Activated CD4-positive, alpha-beta T cell treated with anti-CD3 and anti-CD28 coated beads, Interleukin-2, amount 50 U/mL, for 1 hour (primary cell): ENCODE measurements at places on chromosomes 4 and X.

DNA sequence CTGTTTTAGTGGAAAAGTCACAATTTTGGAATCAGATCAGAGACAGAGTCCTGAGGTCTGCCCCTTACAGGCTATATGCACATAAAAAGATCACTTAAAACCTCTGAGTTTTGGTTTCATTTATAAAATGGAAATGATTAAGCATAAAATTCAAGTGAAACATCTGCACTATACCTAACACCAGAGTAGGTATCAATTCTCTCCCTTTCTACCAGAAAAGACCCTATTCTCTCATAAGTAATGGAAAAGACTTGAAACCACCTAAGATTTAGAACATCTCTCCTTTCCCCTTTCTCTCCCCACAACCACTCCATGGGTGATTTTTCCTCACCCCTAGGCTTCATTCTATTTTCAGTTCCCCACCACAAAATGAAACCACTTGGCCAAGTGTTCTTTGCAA, 907 bp downstream of the LHFPL1 start:
- no peak for DNase-seq

- DNase-seq = no peak
Measured at GRCh38 chr4:74447636-74448233, 2.8 kb downstream of the AREG start.

GRCh38 chrX:132671229-132671641, 182.4 kb upstream of the MBNL3 start:
- DNase-seq = no peak

- no peak for DNase-seq
Measured at GRCh38 chr4:45713996-45714395, 409.9 kb downstream of the GABRG1 start.

DNA sequence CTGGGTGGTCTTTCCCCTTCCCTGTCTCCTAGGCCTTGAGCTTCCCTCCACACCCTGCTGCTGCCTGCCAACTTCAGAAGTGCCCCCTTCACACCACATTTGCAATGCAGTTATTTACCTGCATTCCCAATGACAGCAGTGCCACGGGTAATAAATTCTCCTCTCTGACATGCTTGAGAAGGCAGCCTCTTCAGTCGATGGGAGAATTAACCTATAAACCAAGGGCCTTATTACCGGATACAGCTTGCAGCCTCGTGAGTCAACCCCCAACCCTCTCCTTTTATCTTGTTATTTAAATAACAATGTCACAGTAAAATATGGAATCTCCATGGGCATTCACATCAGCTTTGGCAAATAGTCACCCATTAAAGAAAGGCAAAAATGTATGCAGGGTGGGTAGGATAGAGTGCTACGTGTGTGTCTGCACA, 34.7 kb upstream of the LGI2 start:
- no peak for DNase-seq

DNA sequence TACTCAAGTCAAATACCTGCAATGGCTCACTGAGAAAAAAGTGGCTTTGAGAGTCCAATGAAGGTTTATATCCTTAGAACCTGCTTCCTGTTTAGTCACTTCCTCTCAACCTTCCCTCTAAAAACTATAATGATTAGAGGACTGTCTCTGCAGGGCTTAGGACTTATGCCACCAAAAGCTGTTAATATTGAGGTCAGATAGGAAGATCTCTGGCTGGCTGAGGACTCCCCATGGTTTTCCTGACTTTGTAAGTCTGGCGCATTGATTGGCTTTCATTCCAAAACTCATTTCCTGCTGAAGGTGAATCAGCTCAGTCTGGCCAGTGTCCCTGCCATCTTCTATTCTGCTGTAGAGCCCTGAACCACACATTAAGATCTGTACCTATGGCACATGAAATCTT, 140.9 kb upstream of the ANK2 start:
- no peak for DNase-seq

GRCh38 chr4:60201052-60201673, 999.0 kb upstream of the ADGRL3 start:
- no peak for DNase-seq

GRCh38 chr4:70133473-70133872, 20.6 kb upstream of the PRR27 start:
- DNase-seq = no peak

DNA sequence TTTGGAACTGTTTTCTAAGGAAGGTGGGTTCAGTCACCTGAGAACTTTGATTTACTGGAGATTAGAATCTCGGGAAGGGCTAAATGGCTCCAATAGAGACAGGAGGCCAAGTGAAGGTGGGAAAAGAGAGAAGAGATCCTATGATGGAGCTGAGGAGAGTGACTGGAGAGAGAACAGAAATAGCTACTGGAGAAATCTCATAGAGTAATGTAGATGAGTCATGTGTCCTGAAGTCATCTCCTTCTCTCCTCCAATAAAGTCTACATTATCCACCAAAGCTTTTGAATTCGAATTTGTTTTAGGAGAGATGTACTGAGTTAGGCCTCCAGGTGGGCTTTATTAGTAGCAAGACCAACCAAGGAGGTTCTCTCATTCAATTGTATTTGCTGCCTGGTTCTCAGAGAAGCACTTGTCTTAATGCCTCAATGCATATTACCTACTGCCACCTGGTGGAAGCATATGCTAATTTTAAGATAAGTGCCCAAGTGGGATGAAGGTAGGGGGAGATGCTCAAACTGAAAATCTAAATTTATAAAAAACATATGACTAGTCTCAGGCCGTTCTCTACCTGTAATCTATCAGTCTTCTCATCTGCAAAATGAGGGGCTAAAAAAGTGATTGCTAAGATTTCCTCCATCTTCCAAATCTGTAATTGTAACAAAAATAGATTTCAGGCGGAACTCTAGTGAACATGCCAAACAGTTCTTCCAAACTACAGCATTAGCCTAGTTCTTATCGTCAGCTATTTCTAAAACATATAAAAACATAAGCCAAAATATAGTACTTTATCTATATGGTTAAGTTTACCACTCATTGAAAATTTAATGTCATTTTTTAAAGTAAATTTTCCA, 24.4 kb downstream of the TXK start:
- no peak for DNase-seq

DNA sequence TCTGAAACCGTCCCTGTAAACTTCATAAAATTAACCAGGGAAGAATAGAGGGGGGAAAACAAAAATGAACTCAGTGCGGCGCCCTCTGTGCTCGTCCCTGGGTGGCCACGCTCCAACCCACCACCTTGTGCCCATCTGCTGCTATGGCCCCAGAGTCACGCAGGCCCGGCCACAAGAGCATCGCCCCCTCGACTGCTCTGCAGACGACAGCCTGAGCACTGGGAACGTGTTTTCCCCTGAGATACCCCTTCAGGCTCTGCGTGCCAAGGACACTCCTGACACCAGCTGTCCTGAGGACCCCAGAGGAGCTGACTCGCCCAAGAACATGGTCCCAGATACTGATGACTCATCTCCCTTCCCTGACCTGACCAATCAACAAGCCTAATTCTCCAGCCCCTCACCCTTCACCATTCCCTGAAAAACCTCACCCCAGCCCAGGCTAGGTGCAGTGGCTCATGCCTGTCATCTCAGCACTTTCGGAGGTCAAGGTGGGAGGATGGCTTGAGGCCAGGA, 64.1 kb upstream of the GPR78 start:
- no peak for DNase-seq

DNA sequence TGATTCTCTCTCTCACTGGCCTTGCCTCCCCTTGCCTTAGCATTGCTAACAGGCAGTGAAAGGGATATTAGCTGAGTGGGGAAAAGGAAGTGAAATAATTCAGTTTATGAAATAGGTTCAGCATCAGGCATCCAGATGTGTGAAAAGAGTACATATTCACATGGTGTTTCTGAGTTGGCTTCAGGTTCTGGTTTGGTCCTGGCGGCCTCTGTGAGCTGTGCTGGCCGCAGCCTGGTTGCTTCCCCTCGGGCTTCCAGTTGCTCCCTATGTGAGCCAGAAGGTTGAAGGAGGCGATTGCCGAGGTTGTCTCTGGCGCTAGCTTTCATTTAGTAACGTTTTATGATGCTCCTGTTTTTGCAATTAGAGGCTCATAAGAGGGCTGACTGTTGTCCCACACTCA, 99.1 kb upstream of the TLR2 start:
- DNase-seq = no peak

DNA sequence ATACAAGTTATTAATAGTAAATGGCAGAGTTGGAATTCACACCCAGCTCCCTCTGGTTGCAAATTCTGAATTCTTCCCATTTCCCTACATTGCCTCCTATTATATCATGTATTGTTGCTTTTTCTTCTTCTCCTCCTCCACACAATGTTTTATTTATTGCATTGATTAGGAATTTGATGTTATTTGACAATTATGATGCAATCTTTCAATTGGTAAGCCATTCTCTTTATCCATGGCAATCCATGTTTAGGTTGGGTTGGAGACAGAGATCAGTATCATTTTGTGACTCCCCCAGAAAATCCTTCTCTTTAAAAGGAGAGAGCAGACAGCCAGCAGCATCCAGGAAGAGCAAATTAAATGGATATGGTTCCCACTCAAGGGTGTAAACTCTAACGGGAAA, 30.5 kb downstream of the TTC29 start:
- DNase-seq = no peak

- DNase-seq = no peak
Measured at GRCh38 chrX:39331082-39331704, 529.9 kb downstream of the MID1IP1 start.

- no peak for DNase-seq
Measured at GRCh38 chr4:176479767-176480166, 160.0 kb downstream of the SPCS3 start.

- no peak for DNase-seq
Measured at GRCh38 chr4:48028696-48029095, 12.1 kb downstream of the NIPAL1 start.

GRCh38 chrX:30060718-30061117, 154.6 kb upstream of the MAGEB2 start:
- no peak for DNase-seq

GRCh38 chrX:110087485-110088356, 84.8 kb downstream of the TMEM164 start:
- DNase-seq = no peak

DNA sequence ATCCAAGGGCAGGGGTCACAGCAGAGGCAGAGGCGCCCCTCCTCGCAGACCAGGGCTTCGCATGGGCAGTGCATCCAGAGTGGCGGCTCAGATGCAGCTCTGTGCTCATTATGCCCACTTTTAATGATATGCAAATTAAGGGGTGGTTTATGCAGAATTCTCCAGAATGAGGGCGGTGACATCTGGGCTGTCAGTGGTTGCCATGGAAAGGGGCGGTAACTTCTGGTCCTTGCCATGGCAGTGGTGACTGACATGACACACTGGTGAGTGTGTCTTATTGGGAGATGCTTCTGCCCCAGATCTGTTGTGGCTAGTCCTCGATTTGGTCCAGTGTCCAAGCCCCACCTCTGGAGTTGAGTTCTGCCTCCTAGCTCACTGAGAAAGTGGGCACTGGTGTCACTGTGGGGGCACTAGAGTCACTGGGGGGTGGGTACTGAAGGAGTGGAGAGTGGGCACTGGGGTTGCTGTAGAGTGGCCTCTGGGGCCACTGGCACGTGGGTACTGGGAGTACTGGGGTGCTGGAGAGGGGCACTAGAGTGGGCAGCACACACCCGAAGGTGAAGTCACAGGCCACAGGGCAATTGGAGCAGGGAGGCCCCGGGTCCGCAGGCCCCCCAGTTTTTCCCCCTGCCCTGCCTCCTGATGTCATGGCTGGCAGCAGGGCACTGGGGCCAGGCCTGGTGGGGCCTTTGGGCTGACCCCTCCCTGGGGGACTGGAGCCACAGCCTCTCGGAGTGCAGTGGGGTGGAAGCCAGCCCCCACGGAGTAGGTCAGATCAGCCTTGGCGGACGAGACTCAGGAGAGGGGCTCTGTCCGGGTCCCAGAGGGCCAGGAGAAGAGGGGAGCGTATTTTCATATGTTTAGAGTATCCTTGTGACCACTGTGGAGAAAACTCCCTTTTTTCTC, 98.6 kb upstream of the NKX1-1 start:
- no peak for DNase-seq

GRCh38 chrX:110020536-110020935, 17.6 kb downstream of the TMEM164 start:
- DNase-seq = no peak

DNA sequence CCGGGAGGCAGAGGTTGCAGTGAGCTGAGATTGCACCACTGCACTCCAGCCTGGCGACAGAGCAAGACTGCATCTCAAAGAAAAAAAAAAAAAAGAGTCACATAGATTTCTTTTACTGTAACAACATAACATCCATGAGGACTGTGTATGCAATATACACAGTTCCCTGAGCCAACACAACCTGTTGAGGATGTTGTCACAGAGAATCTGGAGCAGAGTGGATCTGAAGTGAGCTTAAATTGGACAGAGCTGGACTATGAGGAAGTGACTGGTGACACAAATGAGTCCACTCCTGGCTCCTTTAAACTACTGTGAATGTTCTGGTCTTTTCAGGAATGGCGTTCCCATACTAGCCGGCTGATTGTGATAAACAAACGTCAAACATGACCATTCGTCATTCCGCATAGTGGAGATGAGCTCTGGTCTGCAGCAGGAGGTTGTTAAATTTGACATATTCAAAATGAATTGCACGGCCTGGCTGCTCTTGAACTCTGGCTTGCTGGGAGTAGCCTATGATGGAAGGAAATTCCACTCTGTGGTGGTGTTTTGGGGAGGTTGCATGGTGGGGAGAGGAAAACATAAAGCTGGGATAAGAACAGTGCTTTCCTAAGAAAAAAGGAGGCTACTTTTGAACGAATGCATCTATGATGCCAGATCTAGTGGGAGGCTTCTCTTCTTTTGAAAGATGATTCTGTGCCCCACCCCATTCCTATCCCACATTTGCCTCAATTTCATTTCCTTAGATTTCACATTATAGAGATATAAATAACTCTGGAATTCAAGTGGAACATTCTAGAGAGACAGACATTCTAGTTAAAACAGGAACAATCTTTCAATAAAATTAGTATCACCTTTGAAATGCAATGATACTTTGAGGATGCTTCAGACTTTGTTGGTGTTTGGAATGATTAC, 149.5 kb downstream of the SHROOM3 start:
- no peak for DNase-seq

DNA sequence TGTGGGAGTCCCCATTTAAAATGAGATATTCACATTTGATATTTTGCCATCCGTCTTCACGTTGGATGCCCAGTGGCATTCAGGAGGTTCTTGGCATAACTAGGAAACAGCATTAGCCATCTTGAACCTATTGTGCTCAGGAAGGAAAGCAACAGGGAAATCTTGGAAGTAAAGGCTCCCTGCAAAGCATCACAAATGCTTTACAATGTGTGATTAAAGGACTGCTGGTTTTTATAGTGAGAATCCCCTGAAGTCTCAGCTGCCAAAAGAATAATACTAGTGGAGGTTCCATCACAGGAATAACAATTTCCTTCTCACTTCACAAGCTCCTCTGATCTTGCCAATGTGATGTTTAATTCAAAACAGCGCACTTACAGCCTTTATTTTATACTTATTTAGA, 49.7 kb upstream of the NPNT start:
- no peak for DNase-seq

GRCh38 chr4:23986270-23986669, 96.4 kb upstream of the PPARGC1A start:
- no peak for DNase-seq
